PC-3 (cell line): ENCODE measurements at places on chromosomes 6 and 20. TPM values are rescaled to one million over a fixed set of nuclear protein-coding genes. Genes with fewer than 3 reads are reported as not detected.

DNA sequence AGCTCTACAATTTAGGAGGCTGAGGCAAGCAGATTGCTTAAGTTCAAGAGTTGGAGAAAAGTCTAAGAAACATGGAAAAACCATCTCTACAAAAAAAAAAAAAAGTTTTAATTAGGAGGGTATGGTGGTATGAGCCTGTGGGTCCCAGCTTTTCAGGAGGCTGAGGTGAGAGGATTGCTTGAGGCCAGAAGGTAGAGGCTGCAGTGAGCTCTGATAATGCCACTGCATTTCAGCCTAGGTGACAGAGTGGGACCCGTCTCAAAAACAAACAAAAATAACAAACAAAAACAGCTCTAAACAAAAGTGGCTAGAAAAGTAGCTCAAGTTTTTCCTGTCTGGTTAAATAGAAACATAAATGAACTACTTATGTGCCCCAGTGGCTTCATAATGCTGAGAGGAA, 2133.6 kb upstream of the DEFB115 start:
- no peak for DNase-seq

- DNase-seq, result no peak
Measured at GRCh38 chr6:37205175-37205996, 35.4 kb downstream of the PIM1 start.

GRCh38 chr6:45678285-45678607, 300.5 kb upstream of the SUPT3H start:
- DNase-seq, result no peak

GRCh38 chr6:112936079-112936472, 588.9 kb downstream of the RFPL4B start:
- DNase-seq, result no peak

- DNase-seq, result no peak
Measured at GRCh38 chr20:6924681-6925080, 157.2 kb downstream of the BMP2 start.

DNA sequence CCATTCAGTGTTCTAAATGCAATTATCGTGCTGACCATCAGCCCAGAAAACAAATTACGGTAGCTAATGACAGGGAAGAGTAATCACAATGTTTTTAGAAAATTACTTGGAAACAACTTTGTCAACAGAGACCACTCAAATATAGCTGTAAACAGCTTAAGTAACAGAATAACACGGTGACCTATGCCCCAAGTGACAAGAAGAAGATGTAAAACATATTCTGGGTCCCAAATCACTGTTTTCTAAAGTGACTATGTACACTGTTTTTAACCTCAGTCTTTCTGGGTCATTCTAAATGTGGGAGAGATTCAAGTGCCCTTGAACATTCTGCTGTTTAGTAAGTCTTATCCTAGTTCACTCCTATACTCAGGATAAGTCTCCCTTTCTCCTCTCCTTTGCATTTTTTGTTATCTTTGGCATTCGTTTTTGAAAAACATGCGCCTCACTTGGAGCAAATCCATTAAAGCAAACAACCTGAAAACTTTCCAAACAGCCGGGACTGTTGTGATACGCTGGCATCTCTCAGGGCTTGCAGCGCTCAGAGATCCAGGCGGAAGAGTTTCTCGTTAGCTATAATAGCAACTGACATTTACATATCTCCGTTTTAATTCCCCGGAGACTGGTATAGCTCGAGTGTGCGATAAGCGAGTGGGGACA, 114.5 kb upstream of the SOX4 start:
- peak; percentile 32 for DNase-seq

ESF1 gene
- total RNA-seq, result 13.7 and 18.7 TPM in 2 replicates

- DNase-seq, result peak; percentile 75
Measured at GRCh38 chr6:113447088-113447831, 409.9 kb upstream of the MARCKS start.

GRCh38 chr6:35065441-35065800, 75.7 kb downstream of the TCP11 start:
- no peak for DNase-seq

- no peak for DNase-seq
Measured at GRCh38 chr6:151699719-151700118, 107.8 kb upstream of the ESR1 start.

DNA sequence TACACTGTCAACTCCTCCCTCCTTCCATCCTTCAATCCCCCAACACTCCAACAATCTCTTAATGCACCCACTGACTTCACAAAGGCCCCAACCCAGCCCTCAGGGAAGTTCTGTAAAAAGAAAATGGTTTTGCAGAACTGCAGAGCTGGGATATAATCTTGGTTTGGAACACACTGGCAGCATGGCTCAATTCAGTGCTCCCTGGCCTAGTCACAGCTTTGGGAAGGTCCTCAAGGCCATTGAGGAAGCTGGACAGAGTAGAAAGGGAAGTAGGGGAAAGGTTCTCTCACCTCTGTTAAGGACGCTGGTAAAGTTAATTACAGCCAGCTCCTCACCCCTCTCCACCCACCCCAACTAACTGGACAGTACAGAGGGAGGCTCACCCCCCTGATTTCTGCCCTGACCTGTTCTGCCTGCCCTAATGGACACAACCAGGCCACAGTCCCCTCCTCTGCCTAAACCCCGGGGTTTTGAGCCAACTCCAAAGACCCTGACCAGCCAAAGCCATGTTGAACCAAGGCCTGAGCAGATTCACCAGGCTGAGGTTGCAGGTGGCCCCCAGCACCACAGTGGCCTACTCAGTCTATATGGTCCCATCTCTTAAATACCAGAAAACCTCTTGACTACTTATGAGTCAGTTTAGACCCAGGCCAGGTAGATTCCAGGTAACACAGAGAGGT, 49.2 kb downstream of the MAFB start:
- DNase-seq, result no peak
